Left kidney (tissue), 8 donors: ENCODE measurements at places on chromosomes 16 and 17.

GRCh38 chr17:34110315-34110714 is 144.8 kb upstream of the CCL2 start:
- no peak for DNase-seq

DNA sequence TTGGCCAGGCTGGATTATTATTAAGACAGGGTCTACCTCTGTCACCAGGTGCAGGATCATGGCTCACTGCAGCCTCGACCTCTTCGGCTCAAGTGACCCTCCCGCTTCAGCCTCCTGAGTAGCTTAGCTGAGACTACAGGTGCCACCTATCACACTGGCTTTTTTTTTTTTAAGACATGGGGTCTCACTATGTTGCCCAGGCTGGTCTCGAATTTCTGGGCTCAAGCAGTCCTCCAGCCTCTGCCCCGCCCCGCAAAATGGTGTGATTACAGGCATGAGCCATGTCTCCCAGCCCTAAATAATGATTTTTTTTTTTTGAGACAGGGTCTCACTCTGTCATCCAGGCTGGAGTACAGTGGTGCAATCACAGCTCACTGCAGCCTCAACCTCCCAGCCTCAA is 5.8 kb downstream of the OVCA2 start:
- no peak for DNase-seq

DNA sequence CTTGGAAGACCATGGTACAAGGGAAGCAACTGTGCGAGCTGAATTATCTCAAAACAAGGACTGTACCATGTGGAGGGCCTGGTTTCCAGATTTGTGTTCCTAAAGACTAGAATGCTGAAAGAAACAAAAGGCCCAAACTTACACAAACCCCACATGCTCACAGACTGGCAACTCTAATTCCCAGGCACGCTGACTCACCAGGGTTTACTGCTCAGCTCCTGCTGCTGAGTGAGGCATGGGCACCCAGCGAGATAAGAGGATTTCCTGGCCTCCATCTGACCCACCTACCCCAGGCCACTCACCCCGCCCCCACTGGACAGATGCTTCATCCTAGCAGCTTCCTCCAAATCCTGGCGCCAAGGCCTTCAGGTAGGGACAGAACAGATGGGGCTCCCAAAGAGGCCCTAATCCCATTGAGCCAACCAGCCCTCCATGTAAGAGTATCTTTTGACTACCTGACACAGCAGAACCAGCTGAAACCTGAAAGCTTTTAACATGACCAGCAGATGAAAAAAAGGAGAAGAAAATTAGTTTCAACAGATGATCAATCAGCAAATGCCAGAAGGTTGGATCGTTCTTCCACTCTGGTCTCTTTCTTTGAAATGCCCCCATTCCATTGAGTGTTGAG is 33.9 kb downstream of the DCUN1D3 start:
- DNase-seq = no peak

DNA sequence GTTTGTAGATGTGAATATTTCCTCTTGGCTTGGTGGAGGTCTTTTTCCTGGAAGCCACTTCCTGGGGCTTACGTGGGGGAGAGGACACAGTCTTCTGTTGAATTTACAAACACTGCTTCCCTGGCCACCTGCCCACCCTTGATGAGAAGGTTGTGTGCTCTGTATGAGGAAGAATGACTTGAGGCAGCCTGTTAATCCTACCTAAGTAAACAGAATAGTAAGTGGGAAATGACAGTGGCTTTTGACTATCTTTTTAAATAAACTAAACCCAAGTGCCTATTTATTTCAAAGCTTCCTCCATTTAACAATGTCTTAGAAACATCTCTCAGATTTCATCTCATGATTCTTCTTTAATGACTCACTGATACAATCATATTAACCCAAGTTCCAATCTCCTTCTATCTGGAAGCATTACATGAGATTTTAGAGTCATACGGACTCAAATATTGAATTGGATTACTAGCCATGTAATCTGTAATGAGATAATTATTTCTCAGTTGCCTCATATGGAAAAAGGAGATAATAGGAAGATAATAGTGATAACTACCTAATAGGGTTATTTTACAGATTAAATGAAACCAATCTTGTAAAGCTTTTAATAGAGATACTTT is 96.6 kb upstream of the SMIM36 start:
- DNase-seq = no peak

DNA sequence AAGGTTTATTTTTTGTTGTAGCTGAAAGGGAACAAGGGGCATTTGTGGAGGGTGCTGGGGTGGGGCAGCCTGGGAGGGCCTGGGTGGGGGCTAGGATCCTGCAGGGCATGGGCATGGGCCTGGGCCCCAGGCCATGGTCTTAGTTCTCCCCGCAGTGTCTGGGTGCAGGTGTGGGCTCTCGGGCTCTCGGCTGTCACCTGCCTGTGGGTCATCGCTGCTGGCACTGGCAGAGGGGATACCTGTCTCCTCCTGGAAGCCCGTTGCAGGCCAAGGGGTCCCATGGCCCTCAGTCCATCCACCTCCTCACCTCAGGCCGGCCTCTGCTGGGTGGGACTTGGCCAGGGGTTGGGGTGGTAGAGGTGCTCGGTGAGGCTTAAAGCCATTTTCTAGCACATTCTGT is 30.3 kb downstream of the TSC2 start:
- no peak for DNase-seq

DNA sequence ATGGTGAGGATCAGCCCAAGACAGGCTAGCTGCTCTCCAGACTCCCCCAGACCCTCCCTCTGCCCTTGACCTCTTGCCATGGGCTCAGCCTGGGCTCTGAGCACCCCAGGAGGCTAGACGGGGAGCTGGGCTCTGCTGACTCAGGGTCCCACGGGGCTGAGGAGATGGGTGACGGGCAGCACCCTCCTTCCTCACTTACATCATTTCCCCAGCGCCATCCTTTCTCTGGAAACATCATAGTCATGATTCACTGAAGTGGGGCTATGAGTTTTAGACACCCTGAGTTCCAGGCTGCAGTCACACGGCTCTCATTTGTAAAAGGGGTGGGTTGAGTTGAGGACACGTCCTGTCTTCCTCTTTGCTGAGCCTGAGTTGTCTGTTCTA is 3.0 kb upstream of the ITGAX start:
- no peak for DNase-seq

- DNase-seq = no peak
These were observed 69.0 kb downstream of the RTN4RL1 start for GRCh38 chr17:1956134-1956533.

GRCh38 chr17:63997341-63998048 is 656 bp upstream of the PRR29 start:
- no peak for DNase-seq

- DNase-seq = no peak
These were observed 46.1 kb downstream of the ARHGAP17 start for GRCh38 chr16:24969071-24969470.

DNA sequence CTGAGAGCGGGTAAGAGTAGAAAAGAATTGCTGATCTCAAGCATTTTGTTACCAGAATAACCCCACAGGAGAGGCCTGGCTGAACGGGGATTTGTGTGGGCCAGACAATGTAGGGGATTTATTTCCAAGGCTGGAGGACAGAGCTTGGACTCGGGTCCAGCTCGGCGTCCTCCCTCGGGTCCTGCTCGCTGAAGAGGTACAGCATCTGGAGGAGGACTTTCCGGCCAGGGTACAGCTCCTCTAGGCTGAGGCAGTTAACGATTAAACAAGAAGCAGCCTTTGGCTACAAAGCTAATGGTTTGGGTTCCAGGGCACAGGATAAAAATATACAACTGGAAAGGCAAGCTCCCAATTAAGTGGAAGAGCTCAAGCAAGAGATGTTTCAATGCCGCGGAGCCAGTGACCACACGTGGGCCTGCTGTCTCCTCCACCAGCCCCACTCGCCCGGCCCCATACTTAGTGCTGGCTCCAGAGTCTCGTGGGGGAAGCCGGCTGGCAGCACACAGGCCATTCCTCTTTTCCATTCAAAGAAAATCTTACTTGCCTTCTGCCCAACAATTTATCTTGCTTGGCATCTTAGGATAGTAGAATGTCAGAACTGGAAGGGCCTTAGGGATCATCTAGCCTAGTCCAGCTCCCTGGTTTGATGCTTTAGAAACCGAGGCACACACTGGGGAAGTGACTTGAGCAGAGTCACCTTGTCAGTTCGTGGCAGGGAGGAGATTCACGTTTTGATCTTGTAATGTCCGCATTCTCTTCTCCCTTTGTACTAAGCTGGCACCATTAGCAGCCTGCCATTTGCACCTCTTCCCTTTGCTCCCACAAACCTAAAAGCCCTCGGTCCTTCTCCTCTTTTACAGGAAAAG is 85.9 kb upstream of the TBX2 start:
- no peak for DNase-seq

- DNase-seq = no peak
These were observed 665 bp upstream of the AKAP1 start for GRCh38 chr17:57084361-57084801.

- DNase-seq = no peak
These were observed 5.3 kb upstream of the HEXD start for GRCh38 chr17:82412535-82413520.

DNA sequence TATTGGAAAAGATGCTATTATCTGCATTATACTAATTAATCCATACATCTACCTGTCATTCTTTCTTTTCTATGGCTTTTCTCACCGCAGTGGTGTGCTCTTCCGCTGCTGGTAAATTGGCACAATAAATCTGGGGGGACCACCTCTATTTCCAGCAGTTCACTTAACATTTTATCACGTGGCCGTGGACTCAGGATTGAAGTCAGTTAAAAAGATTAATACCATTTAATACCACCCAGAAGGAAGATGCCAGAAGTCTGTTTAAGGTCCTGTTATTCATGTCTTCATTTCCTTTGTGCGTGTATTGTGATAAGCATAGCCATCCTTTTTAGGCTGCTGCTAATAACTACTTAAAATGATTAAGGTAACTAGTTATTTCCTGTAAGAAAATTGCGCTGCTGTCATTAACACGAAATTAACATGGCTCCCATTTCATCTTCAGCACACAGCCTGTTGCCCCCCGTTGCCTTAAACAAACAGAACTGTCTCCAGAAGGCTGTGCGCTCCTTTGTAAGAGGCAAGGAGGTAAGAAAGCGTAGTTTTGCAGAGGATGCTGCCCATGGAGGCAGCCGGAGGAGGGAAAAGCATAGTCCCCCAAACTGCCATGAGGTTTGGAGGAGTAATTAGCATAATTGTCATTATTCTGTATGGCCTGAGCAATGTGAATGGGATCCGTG is 414.4 kb downstream of the UTP18 start:
- DNase-seq = no peak

- DNase-seq = no peak
These were observed 250.7 kb downstream of the HS3ST3A1 start for GRCh38 chr17:13351046-13351445.

DNA sequence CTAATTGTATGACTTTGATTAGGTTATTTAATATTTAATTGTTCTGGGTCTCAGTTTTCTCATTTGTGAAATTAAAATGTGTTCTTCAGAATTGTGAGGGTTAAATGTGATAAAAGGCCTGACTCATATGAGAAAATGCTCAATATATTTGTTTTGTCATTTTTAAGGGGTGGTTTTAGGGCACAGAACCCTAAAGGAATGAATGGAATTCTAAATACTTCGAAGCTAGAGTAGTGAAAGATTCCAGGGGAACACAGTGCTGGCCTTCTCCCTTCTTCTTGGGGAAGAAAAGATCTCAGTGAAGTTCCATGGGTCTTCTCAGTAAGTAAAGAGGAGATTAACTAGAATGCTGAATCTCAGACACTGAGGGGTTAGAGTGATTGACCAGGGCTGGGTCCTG is 3.9 kb upstream of the SMPD3 start:
- DNase-seq = no peak

GRCh38 chr17:80968602-80969029 is 23.0 kb upstream of the CHMP6 start:
- DNase-seq = no peak

GRCh38 chr16:2082171-2082982 is 34.6 kb downstream of the TSC2 start:
- DNase-seq = peak; percentile 70

DNA sequence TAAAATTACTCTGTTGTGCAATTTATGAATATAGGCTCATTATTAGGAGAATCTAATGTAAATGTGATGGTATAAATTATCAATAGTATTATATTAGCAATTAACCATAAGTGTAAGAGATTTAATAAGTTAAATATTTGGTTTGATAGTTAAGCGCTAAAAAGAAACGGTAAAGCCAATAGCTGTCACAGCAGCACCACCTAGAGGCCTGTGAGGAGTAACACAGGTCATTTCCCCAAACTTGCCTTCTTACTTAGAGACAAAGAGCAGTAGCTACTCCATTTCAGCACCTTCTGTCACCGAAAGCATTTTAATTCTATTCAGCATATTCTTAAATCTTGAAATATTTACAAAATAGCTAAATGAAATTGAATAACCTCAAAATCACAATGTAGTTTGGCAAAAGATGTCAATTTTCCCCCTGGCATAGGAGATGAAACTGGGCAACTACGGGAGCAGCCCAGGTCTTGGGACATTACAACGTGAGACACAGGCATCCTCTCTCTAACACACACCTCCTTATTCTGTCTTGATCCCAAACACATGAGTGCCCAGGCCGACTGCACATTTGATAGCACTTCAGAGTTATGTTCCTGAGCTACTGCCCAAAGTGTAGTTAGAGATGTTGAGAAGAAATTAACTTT is 14.3 kb upstream of the DYNLRB2 start:
- peak; percentile 73 for DNase-seq

GRCh38 chr17:13297183-13297582 is 279.4 kb upstream of the ELAC2 start:
- DNase-seq = no peak

DNA sequence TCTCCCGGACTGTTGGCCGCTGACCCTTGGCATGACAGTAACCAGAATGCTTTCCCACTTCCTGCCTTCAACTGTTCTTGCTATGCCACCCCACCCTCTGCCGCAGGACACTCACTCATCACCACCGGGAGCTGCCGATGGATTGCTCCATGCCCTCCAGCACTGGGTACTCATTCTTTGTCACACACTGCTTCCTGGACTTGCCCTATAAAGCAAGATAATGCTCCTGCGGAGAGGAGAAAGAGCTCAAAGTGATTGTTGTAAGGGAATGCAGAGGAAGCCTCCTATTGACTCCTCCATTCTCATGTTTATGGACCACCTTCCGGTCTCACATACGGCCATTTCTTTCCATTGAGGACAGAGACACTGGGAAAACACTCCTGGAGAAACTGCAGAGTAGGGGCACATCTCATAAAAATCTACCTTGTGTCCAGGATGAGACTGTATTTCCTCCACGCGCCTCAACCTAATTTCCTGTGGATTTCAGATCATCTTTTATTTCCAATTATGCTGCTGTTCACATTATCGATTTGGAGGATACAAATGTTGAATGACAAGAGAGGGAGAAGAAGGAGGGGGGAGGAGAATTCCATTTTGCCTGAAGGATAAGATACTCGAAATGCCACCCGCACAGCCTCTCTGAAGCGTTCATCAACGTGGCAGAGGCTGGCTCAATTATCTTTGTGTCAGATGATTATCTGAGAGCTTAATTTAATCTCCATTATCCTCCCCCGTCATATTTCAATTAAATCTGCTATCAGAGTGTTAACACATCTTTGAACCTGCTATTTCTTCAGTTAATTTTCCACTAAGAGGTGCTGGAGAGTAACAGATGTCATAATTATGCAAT is 486.1 kb upstream of the SALL1 start:
- no peak for DNase-seq
